ENCODE measurements at places on chromosomes 2 and 18. TPM values are rescaled to one million over a fixed set of nuclear protein-coding genes. Genes with fewer than 3 reads are reported as not detected.

Gene NETO1
- not detected for total RNA-seq

Gene TGIF1
- total RNA-seq = 198 TPM

Gene SERTAD2
- 4.2 TPM for total RNA-seq

Gene IGFBP2
- total RNA-seq = 41.1 TPM

Gene TRAF3IP1
- 11.4 TPM for total RNA-seq

Gene CFAP65
- total RNA-seq = not detected

Gene SULT1C2
- not detected for total RNA-seq

Gene LIMS4
- not detected for total RNA-seq

Gene PGAP1
- 8.3 TPM for total RNA-seq

Gene AMER3
- total RNA-seq = under 0.01 TPM

Gene LYPD6
- total RNA-seq = 0.26 TPM

Gene WDSUB1
- total RNA-seq = 21.0 TPM

Gene SPOPL
- total RNA-seq = 34.8 TPM

Gene REG3G
- not detected for total RNA-seq

Gene ALPG
- not detected for total RNA-seq

Gene UGT1A4
- total RNA-seq = 2.9 TPM

Gene UGT1A10
- not detected for total RNA-seq

Gene XDH
- total RNA-seq = 6.1 TPM

Gene CDK15
- total RNA-seq = 0.26 TPM

Gene CAVIN2
- total RNA-seq = 2.8 TPM

Gene TNS1
- 2.0 TPM for total RNA-seq

Gene STON1
- total RNA-seq = 0.79 TPM

Gene IL37
- not detected for total RNA-seq

Gene DTNB
- 8.4 TPM for total RNA-seq

Gene AAK1
- 32.5 TPM for total RNA-seq

Gene DSG2
- 91.5 TPM for total RNA-seq

Gene CERKL
- not detected for total RNA-seq

Gene SERPINB4
- total RNA-seq = 15.7 TPM

Gene RAD51AP2
- 0.13 TPM for total RNA-seq

Data from bronchial epithelial cell (primary cell).